Stimulated activated naive CD8-positive, alpha-beta T cell treated with anti-CD3 and anti-CD28 coated beads, Interleukin-15, amount 100 ng/mL, for 72 hours (primary cell): ENCODE measurements at places on chromosomes 4 and X.

DNA sequence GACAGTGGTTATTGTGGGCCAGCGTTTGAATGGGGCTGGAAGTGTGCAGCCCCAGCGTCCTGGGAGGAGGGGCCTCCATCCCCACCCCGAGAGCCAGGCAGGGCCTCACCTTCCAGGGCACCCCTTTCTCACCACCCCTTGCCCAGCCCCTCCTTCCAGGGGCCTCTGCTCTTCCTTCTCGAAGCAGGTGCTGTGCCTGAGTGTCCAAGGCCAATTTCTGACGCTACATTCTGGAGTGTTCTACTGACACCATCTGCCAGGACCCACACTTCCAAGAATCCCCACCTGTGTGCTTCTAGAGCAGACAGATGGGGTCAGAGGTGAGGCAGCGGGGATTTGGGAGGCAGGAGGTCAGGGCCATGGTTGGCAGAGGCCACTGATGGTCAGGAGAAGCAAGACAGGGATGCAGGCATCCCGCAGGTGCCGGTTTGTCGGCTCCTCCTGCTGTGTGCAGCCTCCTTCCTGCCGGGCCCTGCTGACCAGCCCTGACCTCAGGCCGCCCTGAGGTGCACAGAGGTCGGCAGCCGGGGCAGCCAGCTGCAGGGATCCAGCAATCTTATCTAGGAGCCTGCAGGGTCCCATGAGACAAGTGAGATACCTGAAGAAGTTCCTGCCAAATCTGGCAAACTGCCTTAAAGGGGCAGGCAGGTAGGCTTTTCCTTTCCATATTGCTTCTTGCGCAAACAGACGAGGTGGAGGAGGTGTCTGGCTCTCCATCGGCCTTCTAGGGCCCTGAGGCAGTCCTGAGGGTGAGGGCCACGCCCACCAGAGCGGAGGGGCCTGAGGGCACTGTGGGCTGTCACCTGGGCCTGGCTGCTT, 18.8 kb downstream of the MSANTD1 start:
- DNase-seq = no peak

- DNase-seq = no peak
These were observed 477.5 kb downstream of the SPRY1 start for GRCh38 chr4:123874063-123874462.

DNA sequence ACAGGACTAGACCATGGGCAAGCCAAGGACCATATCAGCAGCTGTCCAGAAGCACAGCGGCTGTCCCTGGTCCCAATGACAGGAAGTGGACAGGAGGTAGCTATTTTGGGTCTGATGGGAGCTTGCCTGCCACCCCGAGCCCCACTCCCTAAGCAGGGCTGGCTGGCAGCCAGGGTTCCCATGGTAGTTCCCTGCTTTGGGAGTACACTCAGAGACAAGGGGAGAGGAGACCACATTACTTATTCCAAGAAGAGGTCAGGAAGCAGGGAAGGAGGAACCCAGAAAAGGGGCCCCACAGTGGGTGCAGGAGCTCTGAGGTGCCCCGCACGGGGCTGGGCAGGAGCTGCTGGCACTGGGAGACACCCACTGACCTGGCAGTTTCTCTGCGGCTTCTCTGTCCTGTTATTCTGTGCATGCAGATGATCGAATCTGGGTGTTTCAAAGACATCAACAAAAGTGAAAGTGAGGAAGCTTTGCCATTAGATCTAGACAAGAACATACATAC, 36.3 kb downstream of the HTT-AS start:
- DNase-seq = no peak

DNA sequence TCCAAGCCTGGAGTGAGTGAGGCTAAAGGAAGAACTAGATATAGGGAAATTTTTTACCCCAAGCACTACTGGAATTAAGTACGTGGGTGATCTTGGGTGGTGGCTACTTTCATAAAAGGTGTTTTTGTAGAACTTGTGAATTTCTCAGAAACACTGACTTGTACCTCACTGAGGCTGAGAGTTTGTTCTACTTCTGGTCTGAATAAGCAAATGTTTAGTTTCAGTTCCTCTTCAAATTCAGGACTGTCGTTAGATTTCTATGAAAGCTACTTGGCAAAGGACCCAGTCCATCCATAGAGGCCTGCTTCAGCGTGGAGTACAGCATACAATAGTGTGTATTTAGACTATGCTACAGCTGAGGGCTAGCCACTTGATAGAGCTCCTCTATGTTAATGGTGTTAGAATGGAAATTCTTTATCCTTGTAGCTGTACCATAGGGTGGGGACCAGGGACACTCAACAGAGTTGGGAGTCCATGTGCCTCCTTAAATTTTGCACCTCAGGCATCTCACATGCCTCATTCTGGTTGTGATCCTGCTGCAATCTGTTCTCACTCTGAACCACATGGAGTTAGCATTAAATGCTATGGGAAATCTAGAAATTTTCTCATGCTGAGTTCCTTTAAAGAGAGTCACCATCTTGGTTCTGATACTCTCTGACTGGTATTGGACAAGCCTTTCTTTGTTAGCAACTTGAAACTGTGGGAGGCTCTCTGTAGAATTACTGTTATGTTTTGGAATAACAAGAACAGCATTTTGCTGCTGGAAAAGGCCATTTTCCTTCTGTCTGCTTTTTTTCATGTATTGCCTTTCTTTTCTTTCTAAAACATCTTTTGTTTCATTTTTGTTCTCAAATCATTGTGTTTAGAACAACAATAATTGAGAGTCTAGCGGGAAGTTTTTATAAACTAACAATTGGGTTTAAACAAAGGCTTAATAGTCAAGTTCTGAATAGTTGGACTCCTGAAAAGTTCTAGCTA, 86.8 kb downstream of the PDGFRA start:
- DNase-seq = no peak

DNA sequence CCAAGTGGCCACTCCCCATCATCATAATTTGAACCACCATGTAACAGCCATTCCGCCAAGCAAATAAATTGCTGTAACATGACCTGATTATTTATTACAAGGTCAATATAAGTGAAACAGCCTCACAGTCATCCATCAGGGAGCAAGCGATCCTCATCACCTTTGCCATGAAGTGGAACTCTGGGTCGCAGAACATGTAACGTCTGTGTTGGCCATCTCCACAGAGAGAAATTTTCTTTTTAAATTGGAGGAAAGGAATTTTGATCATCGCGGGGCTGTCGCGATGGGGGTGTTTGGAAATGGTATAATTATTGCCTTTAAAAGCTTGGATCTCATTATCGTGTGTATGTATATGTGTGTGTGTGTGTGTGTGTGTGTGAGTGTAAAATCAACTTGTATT, 90.2 kb downstream of the SHOX start:
- DNase-seq = no peak
